ENCODE measurements at places on chromosomes 2 and 18.

GRCh38 chr2:225488743-225489142, 89.2 kb downstream of the NYAP2 start:
- no peak for ATAC-seq

DNA sequence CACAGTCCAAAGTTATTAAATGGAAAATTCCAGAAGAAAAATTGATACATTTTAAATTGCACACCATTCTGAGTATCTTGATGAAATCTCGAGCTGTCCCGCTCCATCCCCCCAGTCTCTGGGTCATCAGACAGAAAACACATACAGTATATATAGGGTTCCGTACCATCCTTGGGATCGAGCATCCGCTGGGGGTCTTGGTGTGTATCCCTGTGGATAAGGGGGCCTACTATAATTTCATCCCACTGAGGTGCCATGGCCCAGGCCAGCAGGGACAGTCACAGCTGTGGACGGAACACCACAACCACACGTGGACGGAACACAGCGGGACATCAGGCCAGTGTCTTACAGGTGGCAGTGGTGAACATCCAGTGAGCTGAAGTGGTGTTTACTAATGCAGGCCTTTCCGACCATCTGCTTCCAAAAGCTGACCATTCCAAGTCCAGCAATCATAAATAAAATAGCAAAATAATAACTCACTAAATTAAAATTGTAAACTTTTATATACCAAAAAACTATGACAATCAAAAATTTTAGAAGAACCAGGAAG, 14.0 kb downstream of the TWIST2 start:
- ATAC-seq = no peak

DNA sequence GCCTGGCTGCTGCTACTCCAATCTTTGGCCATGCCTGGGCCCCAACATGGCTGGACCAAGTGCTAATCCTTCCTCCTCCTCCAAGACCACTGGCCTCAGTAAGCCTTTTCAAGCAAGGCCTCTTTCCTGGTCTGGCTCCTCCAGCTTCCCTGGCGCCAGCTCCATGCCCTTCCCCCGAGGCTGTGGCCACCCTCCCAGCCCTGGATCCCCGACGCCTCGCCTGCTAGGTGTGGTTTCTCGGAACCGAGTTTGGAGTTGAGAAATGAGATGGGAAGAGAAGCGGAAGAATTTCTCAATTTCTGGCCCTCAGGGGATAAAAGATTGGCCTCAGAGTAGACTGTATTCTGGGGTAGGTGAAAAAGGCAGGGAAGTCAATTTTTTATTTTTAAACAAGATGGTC, 46.4 kb downstream of the ADCY3 start:
- ATAC-seq = no peak

DNA sequence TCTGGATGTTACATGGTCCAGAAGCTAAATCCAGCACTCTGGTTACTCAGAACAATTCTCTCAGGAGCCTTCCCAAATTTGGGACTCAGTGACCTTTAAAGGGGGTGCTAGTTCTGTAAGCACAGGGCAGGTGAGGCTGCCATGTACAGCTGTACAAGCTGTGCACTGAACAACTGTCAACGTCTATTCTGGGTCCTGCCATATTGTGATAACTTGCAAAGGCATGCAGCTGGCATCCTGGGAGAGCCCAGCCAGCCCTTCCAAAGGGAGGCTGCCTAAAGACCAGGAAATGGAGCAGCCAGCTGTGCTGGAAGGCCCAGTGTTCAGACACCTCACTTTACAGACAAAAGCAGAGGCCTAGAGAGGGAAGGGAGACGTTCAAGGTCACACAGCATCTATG, 204.8 kb downstream of the KLHL29 start:
- ATAC-seq = no peak

GRCh38 chr18:47689371-47689770, 241.1 kb downstream of the SMAD2 start:
- ATAC-seq = no peak

- no peak for ATAC-seq
These were observed 107.0 kb downstream of the MGAT5 start for GRCh38 chr2:134360745-134361487.

DNA sequence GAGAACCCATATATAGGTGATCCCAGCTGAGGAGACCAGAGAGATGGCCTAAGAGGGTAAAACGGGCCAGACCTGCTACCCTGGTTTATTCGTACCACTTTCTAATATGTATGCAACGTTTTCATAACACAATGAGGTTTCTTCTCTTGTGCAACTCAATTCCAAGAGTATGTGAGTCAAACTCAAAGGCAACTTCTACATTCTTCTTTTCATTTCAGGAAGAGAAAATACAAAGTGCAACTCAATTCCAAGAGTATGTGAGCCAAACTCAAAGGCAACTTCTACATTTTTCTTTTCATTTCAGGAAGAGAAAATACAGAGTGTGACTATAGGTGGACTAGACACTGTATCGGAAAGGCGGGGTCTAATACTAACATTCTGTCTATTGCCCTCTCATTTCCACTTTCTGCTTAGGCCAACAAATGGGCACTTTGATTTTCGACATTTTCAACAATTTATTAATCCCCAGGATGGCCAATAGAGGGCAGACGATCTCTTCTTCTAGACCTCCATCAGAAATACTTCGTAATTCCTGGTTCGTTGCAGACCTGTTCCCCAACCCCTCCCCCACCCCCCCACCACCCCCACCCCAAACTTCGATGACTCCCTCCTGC, 3.7 kb upstream of the CRIM1 start:
- ATAC-seq = no peak

DNA sequence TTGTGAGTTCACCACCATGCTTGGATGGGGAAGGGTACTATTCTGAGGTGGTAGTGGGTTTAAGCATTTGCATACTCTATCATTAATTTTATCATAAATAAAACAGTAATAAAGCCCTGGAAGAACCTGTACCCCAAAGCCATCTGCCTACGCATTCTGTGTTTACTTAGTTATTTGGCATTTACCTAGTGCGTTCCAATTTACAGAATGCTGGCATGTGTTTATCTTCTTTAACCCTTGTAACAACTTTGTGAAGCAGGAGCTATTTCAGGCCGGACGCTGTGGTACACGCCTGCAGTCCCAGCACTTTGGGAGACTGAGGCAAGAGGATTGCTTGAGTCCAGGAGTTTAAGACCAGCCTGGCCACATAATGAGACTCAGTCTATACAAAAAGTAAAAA, 17.8 kb upstream of the ODC1 start:
- no peak for ATAC-seq

DNA sequence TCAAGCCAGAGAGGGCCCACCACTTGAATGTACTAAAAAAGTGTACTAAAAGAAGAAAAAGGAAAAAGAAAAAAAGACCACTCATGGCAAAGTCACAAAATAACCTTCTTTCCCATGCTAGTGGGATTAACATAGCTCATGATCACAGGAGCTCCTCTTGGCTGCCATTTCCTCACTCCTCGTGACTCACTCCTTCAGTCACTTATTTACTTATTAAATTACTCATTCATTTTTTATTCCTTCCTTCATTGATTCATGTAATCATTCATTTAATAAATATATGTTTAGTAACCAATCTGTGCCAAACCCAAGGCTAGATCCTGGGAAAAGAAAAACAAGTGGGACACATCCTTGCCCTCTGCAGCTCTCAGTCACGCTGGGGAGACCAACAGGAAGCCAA, 300.5 kb downstream of the INSIG2 start:
- no peak for ATAC-seq

GRCh38 chr2:53509831-53510388, 257.7 kb upstream of the CHAC2 start:
- no peak for ATAC-seq

- ATAC-seq = no peak
These were observed 294.5 kb upstream of the FBXO11 start for GRCh38 chr2:48200620-48201293.

GRCh38 chr2:12807907-12808810, 91.4 kb downstream of the TRIB2 start:
- no peak for ATAC-seq

DNA sequence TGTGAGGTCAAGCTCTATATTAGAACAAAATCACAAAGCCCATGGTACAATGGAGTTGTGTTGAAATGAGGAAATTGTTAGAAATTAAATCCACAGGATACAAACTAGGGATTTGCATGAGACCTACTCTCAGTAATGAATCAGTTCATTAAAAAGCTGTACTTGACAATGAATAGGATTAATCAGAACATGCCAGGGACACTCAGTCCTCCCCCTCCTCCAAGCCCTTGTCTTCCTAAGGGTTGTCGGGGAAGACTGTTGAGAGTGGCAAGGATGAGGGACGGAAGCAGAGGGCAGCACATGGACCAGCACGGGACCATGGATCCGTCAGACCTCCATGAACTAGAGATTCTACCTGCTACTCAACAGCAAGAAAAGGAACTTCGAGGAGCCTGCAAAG, 39.8 kb downstream of the SPRED2 start:
- no peak for ATAC-seq

DNA sequence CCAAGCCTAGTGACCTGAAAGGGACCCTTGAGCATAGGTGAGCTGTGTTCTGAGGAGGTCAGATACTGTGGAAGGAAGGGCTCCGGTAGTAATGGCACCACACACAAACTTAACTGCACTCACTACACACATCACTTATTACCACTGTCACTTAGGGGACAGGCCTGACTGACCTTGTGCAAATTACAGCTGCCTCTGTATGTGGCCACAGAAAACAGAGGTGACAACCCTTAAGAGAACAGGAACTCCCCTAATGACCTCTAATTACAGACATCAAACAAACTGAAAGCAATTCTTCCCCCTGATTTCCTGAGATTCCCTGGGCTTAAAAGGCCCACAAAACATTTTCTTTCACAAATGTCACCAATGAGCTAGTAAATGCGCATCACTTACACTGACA, 360.6 kb downstream of the RND3 start:
- ATAC-seq = no peak

GRCh38 chr2:121375621-121376159, 90.7 kb upstream of the TFCP2L1 start:
- ATAC-seq = no peak

- ATAC-seq = no peak
These were observed 15.3 kb downstream of the EVX2 start for GRCh38 chr2:176068419-176068832.

- no peak for ATAC-seq
These were observed 565.7 kb downstream of the ZEB2 start for GRCh38 chr2:143954186-143954585.

DNA sequence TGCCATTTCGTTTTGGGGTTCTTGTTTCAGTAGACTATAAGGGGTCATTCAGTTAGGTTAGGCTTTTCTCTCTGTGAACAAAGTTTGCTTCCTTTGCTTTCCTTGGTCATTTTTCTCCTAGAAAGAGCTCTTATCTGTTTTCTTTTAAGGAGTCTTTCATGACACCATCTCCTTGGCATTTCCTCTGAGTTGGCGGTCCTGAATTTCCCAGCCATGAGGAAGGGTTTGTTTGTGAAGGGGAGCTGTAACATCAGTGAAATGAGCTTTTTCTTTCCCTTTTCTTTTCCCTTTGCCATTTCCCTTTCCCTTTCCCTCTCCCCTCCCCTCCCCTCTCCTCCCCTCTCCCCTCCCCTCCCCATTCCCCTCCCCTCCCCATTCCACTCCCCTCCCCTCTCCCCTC, 61.7 kb downstream of the MAP4K4 start:
- ATAC-seq = no peak

DNA sequence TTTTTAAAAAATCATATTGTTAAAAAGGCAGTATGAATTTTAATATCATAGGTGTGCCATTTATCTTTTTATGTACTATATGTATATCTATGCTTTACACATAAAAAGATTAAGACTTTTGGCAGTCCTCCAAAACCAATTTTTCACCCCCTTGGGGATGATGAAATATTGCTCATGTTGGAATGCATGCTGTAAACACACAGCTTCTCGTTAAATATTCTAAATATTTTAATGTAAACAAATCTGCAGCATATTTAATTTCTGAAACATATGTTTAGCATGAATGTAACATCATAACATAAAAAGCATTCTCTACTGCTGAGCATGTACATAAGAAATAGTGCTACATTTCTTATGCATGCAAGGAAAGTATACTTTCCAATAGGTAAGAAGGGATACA, 484.3 kb upstream of the LRATD1 start:
- no peak for ATAC-seq

DNA sequence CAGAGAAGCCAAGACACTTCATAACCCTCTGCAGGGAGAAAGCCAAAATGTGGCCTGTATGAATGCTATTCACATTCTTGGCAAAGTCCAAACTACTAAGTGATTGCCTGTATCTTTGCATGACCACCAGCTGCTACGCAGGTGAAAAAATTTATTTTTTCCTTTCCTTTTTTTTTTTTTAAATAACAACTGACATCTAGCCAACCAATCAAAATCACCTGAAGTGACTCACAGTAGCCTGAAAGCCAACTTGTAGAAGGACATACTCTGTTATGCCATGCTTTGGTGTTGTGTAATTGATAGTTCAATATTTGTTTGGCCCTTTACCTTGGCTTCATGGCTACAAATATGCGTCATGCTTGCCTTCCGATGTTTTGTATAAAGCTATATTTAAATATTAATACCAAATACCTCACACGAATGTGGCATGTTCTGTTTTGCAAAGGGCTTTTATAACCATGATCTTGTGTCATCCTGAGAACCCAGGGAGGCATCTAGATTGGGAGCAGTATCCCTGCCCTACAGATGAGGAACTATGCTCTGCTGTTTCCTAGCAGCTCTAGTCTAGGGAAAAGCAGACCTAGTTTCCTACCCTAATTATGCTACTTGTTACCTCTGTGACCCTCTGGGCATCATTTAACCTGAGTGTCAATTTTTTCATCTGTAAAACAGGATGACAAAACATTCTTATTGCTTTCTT, 102.1 kb downstream of the MYOM1 start:
- no peak for ATAC-seq

DNA sequence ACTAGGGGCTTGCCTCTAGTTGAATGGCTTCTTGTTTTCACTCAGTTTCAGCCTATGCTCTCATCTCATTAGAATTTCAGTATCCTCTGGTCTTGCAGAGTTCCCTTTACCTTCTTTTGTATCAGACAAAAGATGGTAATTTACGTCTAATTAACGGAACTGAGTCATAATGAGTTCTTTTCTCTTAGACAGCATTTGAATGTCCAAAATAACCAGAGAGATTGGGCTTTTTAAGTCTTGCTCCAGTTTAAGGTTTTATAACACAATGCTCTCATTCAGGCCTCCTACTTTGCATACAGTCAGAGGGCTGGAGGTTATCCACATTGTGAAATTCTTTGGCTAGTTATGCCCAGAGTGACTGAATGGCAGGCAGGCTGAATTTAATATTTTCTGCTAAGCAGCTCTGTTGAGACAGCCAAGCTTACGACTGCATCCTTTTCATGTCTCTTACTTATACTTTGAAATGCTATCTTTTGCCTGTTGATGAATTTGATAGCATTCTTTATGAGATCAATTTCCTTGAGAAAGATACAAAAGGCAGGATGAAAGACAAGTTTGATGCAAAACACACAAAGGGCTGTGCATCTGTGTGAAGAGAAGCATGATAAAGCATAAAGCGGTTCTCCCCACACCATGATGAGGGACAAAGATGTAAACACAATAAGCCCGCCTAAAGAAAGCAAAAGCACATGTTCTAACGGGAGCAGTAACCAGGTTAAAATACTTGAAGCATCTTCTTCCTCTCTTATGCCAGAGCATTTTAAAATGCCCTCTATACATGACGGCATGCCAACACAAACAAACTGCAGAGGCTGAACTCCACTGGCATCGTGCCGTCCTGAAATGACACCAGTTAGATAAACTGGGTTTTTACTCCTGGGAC, 90.0 kb downstream of the CDH2 start:
- no peak for ATAC-seq
